ENCODE measurements at places on chromosomes 7 and 10.
A peak's percentile ranks its signal among the peaks of the same experiment; 100 is the strongest.

GRCh38 chr10:121615435-121615793 lies 17.2 kb upstream of the FGFR2 start:
- DNase-seq: no peak

GRCh38 chr7:29384277-29384676 lies 179.4 kb upstream of the PRR15 start:
- no peak for DNase-seq

DNA sequence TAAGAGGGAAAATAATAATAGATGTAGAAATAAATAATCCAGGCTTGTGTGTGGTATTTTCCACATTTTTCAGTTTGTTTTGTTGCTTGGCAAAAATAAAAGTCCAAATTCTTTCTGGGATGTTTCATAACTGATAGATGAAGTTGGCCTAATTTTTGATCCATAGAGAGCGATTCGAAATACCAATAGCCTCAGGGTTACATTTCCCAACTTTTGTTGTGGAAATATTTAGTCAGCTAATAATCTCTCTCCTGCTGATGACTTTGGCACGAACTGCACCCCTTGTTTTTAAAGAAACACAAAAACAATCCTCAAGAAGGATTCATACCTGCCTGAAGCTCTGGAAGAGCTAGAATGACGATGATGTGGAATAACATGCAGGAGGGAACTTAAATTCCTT lies 483.2 kb downstream of the ADRA2A start:
- DNase-seq: no peak

GRCh38 chr7:143043391-143043790 lies 8.8 kb upstream of the OR6V1 start:
- DNase-seq: no peak

DNA sequence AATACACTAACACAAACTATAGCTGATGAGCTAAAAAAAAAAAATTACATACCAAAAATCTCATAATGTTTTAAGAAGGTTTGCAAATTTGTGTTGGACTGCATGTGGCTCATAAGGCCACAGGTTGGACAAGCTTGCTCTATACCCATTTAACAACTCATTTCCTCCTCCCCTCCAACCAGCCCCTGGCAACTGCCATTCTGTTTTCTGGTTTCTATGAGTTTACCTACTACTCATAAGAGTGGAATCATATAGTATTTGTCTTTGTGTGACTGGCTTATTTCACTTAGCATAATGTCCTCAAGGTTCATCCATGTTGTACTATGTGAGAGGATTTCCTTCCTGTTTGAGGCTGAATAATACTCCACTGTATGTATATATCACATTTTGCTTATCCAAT lies 100.4 kb upstream of the ARHGAP21 start:
- DNase-seq: no peak

GRCh38 chr10:69087590-69088470 lies at the start of gene SRGN:
Gene SRGN (plus strand): TSS chr10:69088103. CDS start chr10:69088158, 55 bp downstream.
- peak; percentile 28 for DNase-seq

DNA sequence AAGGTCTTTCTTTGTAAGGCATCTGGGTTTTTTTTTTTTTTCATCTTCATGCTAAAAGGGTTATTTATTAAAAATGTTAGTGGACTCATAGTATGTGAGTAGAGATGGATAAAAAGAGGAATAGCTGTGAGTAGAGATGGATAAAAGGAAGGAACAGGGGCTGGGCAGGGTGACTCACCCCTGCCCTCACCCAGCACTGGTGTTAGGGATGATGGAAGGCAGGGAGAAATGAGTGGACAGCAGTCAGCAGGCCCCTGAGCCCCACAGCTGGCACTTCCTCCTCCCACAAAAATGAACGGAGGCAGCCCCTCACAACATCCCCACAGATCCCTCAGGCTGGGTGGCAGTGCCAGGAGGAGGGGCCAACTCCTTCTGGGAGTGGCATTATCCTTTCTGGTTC lies 39.3 kb downstream of the ANTXRL start:
- no peak for DNase-seq

DNA sequence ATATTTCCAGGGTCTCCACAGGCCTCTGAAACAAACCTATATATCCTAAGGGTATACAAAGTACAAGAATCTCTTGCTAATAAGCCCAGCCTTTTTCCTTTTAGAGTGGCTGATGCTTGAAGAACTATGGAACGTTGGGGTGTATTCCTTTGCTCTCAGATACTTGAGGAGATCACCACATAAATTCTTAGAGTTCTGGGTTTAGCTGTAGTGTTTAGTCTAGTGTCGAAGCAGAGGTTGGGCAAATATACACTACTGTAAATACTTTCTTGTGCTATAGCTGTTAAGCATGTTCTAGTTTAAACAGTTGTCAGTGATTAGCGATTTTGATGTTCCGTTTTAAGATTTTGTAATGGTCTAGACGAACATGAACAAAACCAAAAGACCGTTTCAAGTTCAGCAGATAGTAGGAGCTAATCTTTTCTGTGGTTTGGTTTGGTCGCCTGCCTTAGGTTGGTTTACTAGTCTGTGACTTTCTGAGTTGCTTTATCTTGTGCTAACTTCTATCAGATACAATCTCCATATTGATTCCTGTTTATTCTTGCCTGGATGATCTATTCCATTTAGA lies 229.6 kb downstream of the NSUN6 start:
- no peak for DNase-seq

GRCh38 chr7:101984133-101984879 lies 166.9 kb downstream of the CUX1 start:
- no peak for DNase-seq

DNA sequence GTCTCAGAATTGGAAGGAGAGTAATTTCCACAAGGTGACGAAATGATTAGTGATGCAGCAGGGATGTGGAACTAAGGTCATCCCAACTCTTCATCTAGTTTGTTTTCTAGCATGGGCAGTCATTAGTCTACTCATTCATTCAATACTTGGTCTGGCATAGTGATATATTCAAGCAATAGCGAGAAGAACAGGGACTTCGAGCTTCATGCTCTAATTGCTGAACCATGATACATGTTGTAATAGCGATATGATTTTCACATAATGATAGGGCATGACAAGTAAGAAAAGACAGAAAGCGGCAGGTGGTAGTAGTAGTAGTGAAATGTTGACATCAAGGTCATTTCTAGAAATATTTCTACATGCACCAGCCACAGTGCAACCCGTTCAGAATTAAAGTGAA lies 652.1 kb downstream of the PHTF2 start:
- DNase-seq: no peak

DNA sequence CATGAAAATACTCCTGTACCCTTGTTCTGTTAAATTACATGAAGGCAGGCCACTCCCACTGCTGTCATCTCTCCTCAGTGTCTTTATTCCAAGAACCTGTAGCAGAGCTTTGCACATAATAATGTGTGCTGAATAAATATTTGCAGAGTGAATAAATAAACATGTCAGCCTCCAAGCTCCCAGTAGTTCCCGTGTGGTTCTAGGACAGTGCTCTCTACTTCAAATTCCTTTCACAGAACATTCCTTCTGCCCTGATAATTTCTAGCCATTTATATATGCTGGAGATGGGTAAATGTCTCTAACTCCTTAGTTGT lies 20.3 kb upstream of the HYAL4 start:
- no peak for DNase-seq

DNA sequence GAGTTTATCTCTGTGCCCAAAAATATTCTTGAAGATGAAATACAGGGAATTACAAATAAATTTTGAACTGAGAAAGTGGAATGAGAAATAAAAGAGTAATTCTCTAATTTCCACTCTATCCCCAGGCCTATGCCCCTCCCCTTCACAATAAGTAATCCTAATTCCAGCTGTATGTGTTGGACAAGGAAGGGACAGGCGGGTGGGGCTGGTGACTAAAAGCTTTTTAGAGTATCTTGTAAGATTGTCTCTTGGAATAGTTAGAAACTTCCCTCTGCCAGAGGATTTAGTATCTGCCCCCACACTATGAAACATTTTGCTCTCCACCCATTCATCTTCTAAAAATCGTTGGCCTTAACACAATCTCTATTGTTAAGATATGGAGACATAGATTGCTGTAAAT lies 199.2 kb downstream of the MBL2 start:
- DNase-seq: no peak

- no peak for DNase-seq
These were observed 10.9 kb downstream of the TRDMT1 start for GRCh38 chr10:17190602-17191001.

DNA sequence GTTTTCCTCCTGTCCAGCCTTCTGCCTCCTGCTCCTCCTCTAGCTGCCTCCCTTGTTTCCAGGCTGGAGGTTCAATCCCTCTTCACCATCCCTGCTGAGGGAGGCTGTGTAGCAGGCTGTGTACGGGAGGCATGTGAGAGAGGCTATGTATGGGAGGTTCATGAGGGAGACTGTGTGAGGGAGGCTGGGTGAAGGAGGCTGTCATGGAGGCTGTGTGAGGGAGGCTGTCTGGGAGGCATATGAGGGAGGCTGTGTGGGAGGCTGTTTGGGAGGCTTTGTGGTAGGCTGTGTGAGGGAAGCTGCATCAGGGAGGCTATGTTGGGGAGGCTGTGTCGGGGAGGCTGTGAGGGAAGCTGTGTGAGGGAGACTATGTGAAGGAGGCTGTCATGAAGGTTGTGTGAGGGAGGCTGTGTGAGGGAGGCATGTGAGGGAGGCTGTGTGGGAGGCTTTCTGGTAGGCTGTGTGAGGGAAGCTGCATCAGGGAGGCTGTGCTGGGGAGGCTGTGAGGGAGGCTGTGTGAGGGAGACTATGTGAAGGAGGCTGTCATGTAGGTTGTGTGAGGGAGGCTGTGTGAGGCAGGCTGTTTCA lies 123.7 kb upstream of the RNF32 start:
- no peak for DNase-seq

DNA sequence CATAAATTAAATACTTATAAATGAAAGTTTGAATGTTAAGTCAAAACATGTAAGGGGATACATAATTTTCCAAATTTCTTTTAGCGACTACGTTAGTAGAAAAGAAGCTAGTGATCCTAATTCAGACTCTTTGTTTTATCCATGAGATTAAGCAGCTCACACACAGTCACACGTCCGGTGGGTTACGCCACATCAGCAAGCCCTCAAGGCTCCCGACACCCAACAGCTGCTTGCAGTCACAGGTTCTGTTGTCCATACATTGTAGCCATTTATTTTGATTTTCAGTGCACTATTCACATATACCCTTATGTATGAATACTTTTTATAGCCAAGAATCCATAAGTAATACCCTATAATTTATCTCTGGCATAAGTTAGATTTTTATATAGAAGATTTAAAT lies 39.5 kb downstream of the XRCC2 start:
- no peak for DNase-seq

- no peak for DNase-seq
These were observed 17.9 kb upstream of the CSGALNACT2 start for GRCh38 chr10:43120116-43120928.

DNA sequence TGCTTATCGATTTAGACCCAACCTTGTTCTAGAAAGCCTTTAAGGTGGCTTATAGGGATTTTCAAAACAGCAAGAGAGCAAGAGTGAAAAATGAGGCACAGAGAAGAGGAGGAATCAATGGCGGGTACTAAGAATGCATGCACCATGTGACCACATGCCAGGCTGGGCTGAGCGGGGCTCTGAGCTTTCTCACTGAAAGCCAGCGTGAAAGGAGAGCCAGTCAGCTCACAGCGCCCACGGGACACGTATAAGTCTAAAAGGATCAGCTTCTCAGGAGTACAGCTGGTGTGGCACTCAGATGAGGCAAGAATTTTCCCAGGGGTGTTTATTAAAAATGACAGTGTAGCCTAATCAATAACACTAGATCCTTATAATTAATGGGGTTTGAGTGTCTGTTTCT lies 114.3 kb downstream of the SLIT1 start:
- no peak for DNase-seq

- no peak for DNase-seq
These were observed 828.8 kb upstream of the MBL2 start for GRCh38 chr10:53601260-53601875.

- no peak for DNase-seq
These were observed 171.6 kb upstream of the FOXP2 start for GRCh38 chr7:114242992-114243507.

DNA sequence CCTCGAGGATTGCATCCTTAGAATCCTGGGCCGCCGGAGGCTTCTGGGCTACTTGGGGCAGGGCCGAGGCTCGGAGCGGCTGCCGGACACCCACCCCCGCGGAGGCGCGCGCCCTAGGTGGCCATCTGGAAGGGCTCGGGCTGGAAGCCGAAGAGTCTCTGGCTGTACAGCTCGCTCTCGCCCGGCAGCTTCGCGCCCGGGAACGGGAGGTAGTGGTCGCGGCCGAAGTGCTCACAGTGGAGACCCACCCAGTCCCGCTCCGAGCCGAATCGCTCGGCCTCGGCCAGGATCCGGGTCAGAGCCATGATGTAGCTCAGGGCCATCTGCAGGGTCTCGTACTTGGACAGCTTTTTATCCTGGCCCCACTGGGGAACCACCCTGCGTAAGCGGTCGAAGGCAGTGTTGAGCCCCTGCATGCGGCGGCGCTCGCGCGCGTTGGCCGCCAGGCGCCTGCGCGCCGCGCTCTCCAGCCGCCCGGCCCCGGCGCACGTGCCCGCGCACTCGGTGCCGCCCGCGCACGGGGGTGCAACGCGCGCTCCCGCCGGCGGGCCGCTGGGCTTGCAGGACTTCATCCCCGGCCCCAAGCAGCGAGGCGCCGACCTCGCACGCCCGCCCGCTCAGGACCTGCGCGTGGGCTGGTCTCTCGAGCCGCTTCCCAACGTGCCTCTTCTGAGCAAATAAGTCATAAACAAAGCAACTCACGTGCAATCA lies 652 bp downstream of the ATOH7 start:
- peak; percentile 75 for DNase-seq

- no peak for DNase-seq
These were observed 368.1 kb downstream of the CXCL12 start for GRCh38 chr10:44016589-44017482.

GRCh38 chr10:33298110-33298509 lies 36.4 kb downstream of the NRP1 start:
- no peak for DNase-seq

GRCh38 chr10:101284744-101285463 lies 55.6 kb upstream of the LBX1 start:
- DNase-seq: no peak

DNA sequence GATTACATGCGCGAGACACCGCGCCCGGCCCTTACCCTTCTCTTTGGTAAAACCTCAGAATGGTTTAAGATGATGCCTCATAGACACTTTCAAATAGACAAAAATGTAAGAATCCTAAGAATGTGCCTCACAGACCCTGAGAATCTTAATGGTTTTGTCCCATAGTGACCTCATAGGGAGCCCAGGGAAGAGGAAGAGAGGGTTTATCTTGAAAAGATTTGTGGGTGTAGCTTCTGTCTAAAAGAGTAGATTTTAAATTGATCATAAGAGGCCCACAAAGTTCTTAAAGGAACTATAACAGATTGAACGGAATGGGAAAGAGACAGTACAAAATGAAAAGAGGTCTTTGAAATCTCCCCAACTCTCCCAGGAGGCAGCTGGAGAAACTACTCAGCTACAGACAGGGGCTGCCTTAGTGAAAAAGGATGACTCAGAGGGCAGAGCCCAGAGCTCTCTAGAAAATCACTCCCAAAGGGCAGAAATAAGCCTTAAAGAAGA lies 220.6 kb downstream of the ADRA2A start:
- no peak for DNase-seq

- DNase-seq: no peak
These were observed 41.3 kb downstream of the CCDC6 start for GRCh38 chr10:59865101-59865500.
